AG08395 (cell line): ENCODE measurements at places on chromosomes 12 and 14.

GRCh38 chr12:88893801-88894200 lies 313.5 kb upstream of the KITLG start:
- no peak for DNase-seq

- no peak for DNase-seq
Observed at GRCh38 chr14:102571043-102571442, 21.4 kb upstream of the RCOR1 start.

DNA sequence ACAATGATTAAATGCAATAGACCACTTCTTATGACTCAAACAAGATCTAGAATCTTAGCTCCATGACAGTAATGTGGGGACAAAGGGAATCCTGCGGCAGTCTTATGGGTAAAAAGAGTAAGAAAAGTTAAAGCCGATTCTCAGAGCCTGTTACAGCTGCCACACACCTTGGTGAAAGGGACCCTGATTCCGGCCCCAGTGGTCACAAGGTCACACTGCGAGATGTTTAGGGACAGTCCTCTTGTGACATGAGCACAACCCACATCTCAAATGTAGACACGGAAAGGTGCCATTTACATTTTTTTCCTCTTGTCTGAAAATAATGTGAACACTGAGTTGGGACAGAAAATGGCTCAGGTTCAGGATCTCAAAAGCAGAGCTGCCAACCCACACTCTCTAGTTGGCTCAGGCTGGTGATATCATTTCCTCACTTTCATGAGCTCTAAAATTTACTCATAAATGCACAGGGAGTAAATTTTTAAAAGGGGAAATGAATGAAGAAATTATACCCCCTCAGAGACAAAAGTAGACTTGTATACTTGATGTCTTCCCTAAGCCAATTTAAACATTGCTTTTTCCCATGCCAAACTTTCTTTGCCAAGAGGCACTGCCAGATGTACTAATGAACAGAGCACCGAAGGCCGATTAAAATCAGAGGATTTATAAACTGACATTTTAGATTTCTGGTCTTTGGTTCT lies 113.1 kb upstream of the OVCH1 start:
- DNase-seq: no peak

GRCh38 chr12:80381121-80381520 lies 62.9 kb upstream of the PTPRQ start:
- DNase-seq: no peak

DNA sequence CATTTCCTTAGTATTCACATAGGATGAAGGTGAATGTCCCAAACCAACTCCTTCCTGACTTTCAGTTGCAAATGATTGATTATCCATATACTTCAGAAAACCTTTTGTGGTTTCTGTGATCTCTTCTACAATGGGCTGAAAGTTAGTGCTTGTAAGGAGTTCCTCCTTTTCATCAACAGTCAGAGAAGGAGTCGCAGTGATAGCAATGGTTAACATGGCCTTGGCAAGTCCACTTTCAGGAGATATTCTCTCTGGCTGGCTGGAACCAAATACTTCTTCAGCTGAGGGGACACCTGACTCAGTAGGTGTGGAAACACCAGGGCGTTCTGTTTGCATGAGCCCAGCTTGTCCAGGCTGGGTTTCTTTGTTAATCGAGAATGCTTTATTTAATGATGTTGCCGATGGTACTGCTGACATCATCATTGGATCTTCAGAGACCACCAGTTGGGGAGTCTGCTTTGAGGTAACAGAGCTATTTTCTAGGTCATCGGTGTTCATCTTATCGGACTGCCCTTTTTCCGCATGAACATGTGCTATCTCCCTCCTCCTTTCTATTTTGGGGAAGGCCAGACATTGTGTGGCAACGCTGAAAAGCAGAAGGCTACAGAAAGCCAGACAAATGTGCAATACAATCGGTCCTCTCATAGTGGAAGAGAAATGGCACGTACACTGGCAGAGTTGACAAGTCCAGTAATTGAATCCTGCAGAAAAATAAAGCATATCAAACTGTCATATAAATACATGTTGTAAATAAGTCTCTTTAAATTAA lies 13.1 kb downstream of the ARMH4 start:
- DNase-seq: no peak

DNA sequence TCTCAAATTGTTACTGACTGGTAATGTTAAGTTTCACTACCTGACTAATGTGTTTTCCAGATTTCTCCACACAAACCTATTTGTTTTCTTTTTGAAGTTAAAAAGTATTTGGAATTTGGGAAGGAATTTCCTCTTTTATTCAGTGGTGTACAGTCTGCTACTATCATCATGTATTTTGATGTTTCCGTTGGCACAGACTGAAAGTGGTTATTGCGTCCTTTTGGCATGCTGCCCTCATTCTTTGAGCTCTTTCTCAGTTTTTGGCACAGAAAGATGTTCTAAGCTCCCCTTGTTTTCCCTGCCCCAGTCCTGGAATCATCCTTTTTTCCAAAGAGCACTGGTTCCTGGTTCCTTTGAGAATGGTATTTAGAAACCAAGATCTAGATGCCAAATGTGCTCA lies 31.4 kb upstream of the RTRAF start:
- DNase-seq: no peak

- DNase-seq: no peak
Observed at GRCh38 chr12:95116341-95116740, 42.9 kb upstream of the NR2C1 start.

GRCh38 chr12:78651755-78652154 lies 212.8 kb upstream of the SYT1 start:
- DNase-seq: no peak

DNA sequence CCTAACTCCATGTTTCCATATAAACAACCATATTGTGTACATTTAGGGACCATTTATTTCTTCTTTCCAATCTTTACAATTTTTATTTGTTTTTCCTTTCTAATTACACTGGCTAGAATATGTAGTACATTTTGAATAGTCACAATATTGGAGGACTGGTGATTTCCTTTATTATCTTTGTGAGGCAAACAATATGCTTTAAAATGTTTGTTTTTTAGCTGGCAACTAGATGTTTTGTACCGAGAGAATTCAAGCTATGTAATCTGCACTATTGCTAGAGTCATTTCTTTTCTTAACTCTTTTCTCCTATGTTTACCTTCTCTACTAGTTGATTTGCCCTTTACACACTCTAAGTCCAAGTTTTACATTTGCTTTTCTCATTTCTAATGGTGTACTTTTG lies 13.3 kb upstream of the NTN4 start:
- no peak for DNase-seq

DNA sequence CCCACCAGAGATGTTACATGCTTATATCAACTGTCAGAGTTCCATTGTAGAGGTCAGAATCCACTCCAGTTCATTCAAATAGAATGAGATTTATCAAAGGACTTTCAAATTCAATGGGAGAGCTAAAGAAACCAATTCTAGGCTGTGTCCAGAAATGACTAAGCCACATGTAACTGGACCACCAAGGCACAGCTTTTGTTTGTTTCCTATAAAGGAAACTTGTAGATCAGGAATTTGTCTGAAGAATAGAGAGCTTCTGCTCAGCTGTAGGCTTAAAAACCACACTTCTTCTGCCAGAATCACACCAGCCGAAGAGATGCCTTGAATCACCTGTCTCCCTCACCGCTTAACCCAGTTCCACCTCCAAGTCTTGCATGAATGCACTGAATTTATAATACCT lies 134.0 kb upstream of the NEDD1 start:
- DNase-seq: no peak

DNA sequence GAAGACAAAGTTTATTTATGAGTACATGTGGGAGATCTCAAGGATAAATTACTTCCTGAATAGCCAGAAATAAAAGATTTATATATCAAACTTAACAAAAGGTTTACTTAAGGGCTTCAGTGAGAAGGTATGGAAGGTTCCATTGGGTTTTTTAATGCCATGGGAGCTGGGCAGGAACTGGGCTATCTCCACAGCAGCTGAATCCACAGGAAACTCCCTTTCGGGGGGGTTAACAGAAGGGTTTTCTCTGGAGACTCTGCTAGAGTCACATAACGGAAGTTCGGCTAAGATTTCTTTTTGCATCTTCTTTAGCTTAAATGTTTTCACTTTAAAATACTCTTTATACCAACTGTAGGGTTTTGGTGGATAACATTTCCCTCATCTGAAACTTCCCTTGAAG lies 113.5 kb downstream of the UNC79 start:
- no peak for DNase-seq

- DNase-seq: peak; percentile 92
Observed at GRCh38 chr12:6827437-6827911, 733 bp upstream of the P3H3 start.

GRCh38 chr14:100027771-100028490 lies 37.3 kb upstream of the EVL start:
- no peak for DNase-seq

GRCh38 chr12:55687746-55688145 lies 20.0 kb downstream of the ITGA7 start:
- DNase-seq: no peak

GRCh38 chr12:130127532-130127911 lies 34.7 kb upstream of the FZD10 start:
- DNase-seq: peak; percentile 15

GRCh38 chr12:116955382-116956021 lies 44.8 kb downstream of the FBXW8 start:
- DNase-seq: no peak

- DNase-seq: no peak
Observed at GRCh38 chr14:102903889-102904512, 18.5 kb upstream of the AMN start.

DNA sequence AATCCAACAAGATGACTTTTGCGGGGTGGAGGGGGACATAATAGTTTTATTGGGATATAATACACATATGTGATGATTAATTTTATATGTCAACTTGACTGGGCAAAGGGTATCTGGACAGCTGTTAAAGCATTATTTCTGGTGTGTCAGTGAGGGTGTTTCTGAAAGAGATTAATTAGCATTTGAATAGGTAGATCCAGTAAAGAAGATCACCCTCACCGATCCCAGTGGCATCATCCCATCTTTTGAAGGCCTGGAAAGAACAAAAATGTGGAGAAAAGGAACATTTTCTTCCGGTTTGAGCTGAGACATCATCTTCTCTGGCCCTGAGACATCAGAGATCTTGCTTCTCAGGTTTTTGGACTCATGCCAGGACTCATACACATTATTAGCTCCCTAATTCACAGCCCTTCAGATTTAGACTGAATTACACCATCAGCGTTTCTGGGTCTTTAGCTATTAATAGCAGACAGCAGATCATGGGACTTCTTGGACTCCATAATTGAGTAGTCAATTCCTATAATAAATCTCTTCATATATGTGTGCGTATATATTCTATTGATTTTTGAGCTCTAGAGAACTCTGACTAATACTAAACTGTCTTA lies 283.6 kb downstream of the PCNX1 start:
- DNase-seq: no peak

GRCh38 chr12:130754234-130754901 lies 38.3 kb upstream of the RIMBP2 start:
- DNase-seq: no peak

GRCh38 chr14:51006781-51007211 lies 62.5 kb upstream of the PYGL start:
- peak; percentile 85 for DNase-seq

- DNase-seq: no peak
Observed at GRCh38 chr14:61671082-61671481, 24.2 kb upstream of the HIF1A start.

GRCh38 chr14:101082436-101083384 lies 179.2 kb upstream of the RTL1 start:
- no peak for DNase-seq

DNA sequence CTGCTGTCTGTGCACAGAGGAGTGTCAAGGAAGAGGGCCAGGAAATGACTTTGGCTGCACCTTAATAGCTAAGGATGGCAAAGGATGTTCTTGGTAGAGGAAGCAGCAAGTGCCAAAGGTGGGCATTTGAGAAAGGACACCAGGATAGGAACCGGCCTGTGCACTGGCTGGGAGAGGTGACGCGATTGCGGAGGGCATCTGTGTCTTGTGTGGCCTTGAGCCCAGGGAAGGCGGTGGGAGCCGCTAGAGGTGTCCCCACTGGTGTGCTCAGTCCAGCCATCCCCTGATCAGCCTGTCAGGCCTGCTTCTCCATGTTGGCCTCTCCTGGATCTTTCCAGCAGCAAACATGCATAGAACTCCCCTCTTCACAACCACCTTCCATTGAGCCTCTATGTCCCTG lies 30.2 kb downstream of the PAPLN start:
- no peak for DNase-seq

GRCh38 chr14:65006261-65006721 lies 19.6 kb downstream of the FNTB start:
- DNase-seq: no peak

GRCh38 chr14:89027097-89027740 lies 202.8 kb downstream of the TTC8 start:
- peak; percentile 74 for DNase-seq

DNA sequence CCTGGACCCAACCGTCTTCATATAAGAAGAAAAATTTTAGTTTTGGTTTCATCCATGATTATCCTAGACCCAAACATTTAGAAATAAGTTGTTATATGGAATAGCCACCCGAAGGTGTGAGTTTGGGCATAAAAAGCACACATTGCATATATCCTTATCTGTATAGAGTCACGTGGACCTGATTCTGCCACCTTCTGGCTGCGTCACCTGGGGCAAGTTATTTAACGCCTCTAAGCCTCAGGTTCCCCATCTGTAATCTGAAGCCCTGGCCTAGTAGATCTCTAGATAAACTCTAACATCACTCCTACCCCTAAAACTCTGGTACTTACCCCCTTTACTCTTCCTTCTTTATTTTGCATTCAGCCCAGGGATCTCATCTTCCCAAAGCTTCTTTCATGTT lies 14.3 kb upstream of the KRT5 start:
- DNase-seq: no peak

GRCh38 chr12:26614011-26614616 lies 218.9 kb downstream of the ITPR2 start:
- DNase-seq: peak; percentile 18

DNA sequence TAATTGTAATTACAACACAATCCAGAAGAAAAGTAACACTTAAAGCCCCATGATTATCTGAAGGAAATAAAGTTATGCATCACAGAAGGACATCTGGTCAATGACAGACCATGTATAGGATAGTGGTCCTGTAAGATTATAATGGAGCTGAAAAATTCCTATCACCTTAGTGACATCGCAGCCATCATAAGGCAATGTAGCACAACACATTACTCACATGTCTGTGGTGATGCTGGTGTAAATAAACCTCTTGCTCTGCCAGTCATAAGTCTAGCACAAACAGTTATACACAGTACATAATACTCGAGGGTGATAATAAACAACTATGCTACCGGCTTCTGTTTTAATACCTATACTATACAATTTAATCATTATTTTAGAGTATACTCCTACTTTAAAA lies 11.2 kb downstream of the ATG2B start:
- no peak for DNase-seq

DNA sequence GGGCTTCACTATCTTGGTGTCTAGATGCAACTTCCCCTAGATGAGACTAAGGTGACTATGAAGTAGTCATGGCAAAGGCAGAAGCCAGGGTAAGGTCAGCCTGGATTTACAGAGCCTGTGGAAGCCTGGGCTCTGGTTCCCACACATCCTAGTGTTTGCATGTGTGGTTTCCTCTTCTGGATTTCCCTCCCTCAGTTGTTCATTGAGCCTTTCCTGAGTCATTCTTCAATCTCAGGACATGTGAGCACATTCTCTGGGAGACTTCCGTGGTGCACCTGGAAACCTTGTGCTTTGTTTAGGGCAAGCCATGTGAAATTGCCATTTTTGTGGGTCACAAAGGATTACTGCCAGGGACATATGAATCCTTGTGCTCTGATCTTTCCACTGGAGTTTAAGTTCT lies 236.6 kb downstream of the C12orf75 start:
- no peak for DNase-seq

GRCh38 chr12:76124456-76124855 lies 40.0 kb upstream of the NAP1L1 start:
- no peak for DNase-seq

GRCh38 chr14:21933681-21934080 lies 260.1 kb upstream of the OR4E1 start:
- no peak for DNase-seq

- no peak for DNase-seq
Observed at GRCh38 chr12:101351682-101352081, 55.9 kb downstream of the ARL1 start.
